Stimulated activated CD8-positive, alpha-beta memory T cell treated with anti-CD3 and anti-CD28 coated beads, Interleukin-7, amount 100 ng/mL, for 1 hour (primary cell): ENCODE measurements at places on chromosomes 4 and X.

DNA sequence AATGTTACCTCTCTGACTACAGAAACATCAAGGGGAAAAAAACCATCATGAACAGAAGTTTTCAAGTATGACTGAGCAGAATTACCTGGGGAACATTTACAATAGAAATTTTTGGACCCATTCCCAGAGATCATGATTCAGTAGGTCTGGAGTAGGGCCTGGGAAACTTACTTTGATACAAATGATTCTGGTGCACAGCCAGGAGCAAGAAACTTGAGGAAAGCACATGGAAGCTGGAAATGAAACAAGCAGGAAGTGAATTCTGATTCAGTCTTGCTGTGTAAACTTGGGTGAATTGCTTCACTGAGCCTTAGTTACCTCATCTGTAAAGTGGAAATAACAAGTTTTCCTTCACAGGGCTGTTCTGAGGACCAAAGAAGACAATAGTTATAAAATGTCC is 192.5 kb upstream of the TAPT1 start:
- no peak for DNase-seq

DNA sequence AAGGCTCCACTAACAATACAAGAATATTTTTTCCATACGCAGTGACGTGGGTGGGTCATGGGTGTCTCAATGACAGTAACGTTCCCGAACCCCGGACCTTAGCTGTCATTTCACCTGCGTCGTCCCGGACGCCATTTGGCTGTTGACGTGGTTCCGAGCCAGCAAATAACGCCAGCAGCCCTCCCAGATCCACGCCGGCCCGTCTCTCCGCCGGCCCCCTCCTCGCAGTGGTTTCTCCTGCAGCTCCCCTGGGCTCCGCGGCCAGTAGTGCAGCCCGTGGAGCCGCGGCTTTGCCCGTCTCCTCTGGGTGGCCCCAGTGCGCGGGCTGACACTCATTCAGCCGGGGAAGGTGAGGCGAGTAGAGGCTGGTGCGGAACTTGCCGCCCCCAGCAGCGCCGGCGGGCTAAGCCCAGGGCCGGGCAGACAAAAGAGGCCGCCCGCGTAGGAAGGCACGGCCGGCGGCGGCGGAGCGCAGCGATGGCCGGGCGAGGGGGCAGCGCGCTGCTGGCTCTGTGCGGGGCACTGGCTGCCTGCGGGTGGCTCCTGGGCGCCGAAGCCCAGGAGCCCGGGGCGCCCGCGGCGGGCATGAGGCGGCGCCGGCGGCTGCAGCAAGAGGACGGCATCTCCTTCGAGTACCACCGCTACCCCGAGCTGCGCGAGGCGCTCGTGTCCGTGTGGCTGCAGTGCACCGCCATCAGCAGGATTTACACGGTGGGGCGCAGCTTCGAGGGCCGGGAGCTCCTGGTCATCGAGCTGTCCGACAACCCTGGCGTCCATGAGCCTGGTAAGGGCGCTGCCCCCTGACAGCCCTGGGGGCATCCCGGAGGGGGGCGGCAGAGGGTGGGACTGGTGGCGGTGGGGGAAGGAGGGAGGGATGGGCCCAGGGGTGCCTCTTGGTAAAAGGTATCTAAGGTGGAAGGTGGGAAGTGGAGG is at the start of gene CPE:
Gene CPE (plus strand): TSS at position 264 of the 933 bp plus-strand sequence. CDS start 214 bp downstream, at position 478.
- DNase-seq, result peak; percentile 13

DNA sequence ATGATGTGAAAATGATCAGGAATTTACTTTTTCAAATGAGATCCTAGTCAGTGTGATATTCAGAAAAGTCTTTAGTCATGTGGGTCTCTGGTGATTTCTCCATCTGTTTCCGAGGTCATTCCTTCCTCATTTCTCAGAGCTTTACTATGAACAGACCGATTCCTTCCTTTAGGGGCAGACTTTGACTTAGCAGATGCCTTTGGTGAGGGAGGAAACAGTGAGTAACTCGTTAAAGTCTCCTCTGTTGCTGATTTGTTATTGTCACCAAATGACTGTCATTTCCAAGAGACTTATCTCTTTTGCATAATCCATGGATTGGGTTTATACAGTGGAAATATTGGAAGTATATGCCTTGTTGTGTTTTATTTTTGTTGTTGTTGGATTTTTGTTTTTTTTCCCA is 76.2 kb upstream of the CD99 start:
- no peak for DNase-seq

- DNase-seq, result no peak
Measured at GRCh38 chr4:116539744-116540143, 545.6 kb downstream of the TRAM1L1 start.

DNA sequence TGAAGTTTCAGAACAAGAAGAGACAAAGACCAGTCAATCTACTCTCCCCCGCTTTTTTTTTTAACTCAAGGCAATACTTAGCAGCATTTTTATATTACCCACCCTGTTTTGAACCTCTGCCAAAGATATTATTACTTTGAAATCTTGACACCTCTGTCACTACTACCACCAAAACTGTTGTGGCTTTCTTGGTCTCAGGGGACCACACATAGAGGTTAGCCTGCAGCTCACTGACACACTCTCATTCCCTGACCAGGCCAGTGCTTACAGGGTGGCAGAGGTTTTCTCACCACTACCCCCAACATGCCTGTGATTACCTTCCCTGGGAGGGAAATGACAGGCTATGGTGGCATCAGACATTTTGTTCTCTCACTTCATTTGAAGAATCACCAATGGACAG is 137.4 kb upstream of the STIM2 start:
- DNase-seq, result no peak

DNA sequence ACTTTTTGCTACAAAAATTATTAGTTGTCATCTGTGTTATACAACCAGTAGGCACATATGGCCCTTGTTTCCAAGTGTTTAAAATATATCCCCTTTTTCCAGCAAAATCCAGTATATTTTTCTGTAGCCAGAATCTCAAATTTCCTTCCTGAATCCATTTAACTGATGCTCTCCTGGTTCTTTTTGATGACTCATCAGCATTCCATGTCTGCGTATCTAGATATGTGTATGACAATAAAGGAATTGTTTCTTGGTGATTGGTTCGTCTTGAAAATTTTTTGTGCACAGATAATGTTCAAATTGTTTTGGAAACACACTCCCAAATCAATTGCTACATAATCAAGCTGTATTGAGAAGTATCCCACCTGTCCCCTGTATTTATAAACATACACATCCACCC is 98.3 kb downstream of the ITM2A start:
- no peak for DNase-seq

GRCh38 chrX:104935581-104935980 is 284.9 kb downstream of the TEX13A start:
- DNase-seq, result no peak

DNA sequence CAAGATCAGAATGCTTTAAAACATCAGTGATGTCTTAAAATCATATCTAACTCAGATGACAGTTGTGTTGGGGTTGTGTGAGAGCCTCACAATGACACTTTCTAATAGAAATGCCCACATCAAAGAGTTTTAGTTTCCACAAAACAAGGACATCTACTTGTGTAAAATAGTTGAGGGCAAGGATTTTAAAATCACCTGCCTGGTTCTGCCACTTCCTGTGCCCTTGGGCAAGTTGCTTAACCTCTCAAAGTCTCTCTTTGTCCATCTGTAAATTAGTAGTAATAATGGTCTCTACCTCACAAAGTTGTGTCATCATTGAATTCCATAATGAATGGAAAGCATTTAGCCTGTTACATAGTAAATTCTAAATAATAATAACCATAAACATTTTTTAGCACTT is 41.9 kb upstream of the RELL1 start:
- DNase-seq, result no peak

DNA sequence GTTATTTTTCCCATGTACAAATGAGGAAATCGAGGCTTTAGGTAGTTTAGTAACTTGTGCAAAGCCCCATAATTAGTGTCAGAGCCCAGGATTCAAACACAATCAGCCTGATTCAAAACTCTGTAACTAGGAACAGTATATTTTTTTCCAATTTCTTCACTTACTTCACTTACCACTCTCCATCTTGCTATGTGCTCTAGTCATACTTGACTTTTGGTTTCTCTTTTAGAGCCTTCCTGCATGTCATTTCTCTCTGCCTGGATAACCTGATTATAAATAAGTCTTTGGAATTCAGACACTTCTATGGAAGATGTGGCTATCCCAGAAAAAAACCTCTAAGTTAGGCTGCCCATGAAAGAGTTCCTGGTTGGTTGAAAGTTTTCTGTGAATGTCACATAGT is 22.2 kb downstream of the SATL1 start:
- no peak for DNase-seq

- DNase-seq, result no peak
Measured at GRCh38 chr4:148834804-148835631, 392.8 kb upstream of the NR3C2 start.

DNA sequence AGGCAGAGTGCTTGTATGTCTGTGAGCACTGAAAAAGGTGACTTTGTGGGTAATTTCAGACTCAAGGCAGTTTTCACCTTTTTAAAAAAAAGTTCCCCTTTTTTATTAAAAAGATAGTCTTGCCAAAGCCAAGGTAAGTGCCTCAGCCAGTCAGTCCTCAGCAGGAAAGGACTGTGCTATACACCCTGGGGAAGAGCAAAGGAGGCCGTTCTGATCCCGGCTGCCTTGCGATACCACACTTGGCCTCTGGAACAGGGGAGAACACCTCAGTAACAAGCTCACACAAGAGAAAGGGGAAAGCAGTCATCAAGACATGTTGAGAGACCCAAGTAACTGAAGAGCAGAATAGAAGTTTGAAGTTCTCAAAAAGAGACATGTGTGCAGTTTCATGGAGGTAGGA is 541.7 kb downstream of the BCOR start:
- DNase-seq, result no peak

DNA sequence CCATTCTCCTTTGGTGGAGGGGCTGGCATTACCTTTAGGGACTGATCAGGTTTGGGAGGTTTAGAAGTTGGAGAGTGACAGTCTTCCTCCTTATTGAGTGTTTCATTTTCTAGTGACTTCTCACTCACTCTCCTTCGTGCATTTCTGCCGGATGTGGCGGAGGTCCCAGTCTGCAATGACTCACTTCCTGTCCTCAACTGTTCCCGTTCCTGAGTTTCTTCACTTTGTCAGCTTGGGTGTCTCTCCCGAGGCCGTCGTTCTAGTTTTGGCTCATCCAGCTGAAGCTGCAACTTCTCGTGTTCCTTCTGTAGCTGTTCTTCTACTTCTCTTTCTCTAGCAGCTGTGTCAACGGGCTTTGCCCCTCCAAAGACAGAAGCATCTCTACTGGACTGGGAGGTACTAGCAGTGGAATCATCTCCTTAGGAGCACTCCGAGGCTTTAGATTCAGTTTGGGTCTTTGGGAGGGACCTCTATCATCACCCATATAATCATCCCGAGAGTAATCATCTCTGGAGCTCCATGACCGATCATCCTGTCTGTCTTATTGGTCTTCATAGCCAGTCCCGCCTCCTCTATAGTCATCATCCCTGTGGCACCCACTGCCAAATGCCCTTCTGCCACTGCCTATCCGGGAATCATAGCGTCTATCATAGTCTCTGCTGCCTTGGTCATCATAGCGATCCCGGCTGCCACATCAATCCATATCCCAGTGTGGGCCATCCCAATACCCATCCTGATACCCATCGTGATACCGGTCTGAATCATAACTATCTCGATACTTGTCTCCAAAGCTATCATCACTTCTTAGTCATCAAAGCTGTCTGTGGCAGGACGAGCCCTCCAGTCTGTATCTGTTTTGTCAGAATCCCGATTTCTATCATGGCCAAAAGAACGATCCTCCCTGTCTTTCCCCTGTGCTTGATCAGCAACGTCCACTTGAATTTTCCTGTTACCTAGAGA is 35.3 kb upstream of the VSIG4 start:
- DNase-seq, result peak; percentile 12

GRCh38 chr4:75916091-75916661 is 13.9 kb upstream of the PPEF2 start:
- DNase-seq, result no peak

DNA sequence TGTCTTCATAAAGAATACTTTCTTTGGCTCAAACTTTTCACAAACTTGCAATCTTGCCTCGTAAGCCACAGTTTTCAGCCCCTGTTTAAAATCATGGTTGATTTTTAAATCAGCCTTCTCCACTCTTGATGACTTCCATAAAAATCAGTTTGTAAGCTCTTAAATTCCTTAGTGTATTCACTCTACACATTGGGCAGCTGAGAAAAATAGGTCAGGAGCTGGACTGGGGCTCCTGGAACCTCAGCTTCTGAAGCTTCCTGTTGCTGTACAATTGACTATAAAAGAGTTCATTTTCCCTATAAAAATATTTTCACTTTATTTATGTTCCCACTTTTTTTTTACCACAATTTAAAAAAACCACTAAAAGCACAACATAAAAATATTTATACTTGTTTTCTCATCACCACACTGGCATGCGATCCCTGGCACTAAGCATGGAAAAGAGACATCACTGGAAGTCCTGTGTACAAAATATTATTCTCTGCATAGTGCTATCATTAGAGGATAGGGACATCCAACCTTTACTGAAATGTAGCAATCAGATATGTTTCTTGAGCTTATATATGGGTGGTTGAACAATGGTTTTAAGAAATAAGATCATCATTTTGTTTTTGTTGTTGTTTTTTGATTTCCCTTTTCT is 345.7 kb downstream of the FBXO8 start:
- DNase-seq, result no peak

GRCh38 chr4:61011051-61011450 is 189.1 kb upstream of the ADGRL3 start:
- DNase-seq, result no peak

DNA sequence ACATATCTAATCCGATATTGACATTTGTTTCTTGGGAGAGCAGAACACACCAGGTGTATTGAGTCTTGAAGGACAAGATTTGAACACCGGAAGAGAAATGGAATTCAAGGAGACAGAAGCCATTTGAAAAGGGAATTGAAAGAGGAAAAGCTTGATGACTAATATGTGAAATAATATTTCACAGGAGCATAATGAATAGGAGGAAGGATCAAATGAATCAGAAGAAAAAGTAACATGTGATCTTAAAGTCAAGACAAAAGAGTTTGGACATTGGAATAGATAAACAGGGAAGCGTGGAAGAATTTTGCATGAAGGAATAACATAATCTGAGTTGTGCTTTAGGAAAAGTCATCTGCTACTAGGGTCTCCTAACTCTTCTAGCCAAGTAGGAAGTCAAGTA is 145.5 kb upstream of the PDHA2 start:
- DNase-seq, result no peak

DNA sequence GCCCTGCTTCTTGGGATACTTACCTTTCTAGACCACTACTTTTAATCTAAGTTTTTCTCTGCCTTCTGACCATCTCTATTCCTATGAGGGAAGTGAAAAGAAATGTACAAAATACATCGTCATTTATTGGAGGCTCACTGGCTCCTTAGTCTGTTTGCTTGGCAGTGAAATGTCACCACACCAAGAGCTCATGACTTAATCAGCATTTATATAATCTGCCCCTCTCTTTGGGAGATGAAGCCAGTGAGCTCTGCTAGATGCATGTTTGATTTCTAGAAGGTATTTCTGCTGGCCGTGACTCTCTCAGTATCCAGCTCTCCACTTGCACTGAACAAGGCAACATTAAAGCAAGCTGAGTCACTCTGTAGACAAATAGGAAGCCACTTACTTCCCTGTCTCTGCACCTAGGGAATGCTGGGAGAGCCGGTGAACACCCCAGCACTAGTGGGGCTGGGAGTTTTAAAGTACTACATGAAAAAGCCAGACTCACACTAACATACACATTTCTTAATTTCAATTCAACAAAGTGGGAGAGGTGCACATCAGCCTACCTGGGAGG is 79.1 kb downstream of the MID1IP1 start:
- no peak for DNase-seq

GRCh38 chr4:138181287-138181686 is 60.9 kb downstream of the SLC7A11 start:
- no peak for DNase-seq
